DMS153 (cell line): ENCODE measurements at places on chromosomes 12 and 14.

DNA sequence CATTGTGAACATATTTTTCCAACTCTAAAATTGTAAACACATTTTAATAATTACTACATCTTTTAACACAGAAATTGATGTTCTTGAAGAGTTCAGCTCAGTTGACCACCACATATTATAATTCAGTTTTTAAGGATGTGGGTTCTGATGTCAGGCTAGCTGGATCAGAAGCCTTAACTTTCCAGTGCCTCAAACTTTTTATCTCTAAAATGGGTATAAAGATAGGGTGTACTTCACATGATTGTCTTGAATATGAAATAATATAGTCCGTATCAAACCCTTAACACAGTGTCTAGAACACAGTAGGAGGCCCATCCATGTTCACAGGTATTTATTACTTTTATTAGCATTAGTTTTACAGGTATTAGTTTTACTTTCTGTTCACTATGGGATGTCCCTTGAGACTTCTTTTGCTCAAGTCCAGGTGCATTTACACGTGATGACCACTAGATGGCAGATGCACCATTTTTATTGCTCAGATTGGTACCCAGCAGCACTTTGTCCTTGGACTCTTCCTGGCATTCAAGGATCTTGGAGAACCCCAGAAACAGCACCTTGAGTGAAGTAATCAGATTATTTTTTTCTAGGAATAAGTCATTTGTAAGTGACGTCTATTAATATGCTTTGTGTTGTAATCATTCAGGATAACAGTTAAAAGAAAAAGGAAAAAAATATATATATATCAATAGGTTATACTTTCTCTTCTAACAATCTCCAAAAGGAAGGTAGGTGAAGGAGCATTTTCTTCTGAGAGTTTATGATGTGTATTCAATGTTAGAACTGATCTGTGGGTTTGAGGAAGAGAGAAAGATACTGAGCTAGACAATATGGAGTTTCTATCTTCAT is 580.2 kb downstream of the ETNK1 start:
- DNase-seq: peak; percentile 40

DNA sequence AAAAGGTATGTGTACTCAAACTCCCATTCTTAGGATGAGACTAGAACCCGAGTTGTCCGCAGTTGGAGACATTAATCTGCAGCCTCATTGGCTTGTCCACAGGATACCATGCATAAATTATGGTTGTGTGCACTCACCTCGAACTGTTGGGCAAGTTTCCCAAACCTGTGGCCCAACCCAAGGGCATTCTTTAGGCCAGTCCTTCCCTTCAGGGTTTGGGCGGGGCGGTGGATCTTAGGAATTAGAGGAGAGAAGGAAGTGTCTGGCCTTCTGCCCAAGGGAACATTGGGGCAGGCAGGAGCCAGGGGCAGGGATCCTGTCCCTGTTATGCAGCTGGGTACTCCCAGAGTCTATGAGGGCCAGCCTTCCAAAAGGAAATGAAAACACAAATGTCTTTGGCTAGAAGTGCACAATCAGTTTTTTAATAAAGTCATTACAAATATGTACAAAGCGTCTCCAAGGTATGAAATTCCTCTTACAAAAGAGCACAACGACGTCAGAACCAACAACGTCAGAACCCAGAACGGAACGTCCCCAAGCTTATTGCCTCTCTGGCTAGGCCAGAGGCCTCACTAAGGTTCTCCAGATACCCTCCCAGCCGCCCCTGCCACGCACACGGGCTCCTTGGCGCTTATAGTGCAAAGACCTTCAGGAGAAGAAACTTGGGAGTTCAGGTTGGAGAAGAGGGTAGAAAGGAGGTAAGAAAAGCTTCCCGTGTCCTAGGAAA is 25.3 kb downstream of the HRK start:
- no peak for DNase-seq

DNA sequence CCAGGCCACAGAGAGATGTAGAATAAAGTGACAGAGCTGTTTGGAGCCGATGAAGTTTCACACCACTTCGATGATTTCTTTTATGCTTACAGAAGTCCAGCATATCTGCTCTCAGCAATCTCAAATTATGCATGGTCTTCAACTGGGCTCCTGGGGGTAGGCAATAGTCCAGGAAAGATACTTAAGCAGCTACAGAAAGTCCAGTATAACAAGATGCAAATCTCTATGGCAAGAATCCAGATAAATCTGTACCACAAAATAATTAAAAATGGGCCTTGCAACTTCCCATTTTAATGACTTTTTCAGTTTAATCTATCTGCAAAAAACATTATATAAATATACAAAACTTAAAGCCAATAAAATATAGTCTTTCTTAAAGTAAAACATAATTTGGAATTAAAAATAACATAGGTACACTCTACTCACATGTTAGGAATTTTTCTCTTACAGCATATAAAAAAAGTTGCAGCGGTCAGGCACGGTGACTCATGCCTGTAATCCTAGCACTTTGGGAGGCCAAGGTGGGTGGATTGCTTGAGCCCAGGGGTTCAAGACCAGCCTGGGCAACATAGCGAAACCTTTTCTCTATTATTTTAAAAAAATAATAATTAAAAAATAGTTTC is 20.5 kb upstream of the RAD51AP1 start:
- no peak for DNase-seq

GRCh38 chr12:97173688-97174410 is 266.8 kb downstream of the NEDD1 start:
- DNase-seq: no peak

- no peak for DNase-seq
These were observed 53.0 kb downstream of the TBC1D30 start for GRCh38 chr12:64877363-64878004.

- no peak for DNase-seq
These were observed 21.0 kb upstream of the EMP1 start for GRCh38 chr12:13175499-13175898.

- no peak for DNase-seq
These were observed 240 bp downstream of the BTG1 start for GRCh38 chr12:92145481-92145730.

DNA sequence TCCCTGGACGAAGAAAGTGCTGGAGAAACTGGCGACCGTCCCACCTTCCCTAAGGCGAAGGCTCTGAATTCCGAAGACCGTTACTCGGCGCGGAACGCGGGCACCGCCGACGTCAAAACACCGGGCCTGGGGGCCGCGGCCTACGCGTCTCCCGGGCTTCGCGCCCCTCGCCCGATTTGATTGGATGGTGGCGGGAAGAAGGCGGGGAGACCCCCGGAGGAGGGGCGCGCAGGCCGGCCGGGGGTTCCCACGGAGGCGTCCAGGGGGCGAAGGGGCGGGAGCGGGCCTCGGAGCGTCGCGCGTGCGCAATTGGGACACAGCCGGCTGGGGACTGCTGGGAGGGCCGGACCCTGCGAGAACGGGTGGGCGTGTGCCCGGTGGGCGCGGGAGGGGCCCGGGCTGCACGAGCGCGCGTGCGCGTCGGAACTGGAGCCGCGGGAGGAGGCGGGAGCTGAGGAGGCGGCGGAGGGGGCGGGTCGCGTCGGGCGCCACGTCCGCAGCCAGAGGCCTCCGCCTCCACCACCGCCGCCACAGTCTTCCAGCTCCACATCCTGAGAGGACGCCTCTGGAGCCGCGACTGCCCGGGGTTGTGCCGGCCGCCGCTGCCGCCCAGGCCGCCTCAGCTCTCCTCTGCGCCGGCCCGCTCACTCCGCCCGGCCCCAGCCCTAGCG is at the start of gene TMEM263:
Gene TMEM263 (plus strand): TSS at position 531 of the 671 bp plus-strand sequence. CDS start 11,210 bp downstream, outside the sequence.
- DNase-seq: peak; percentile 88

DNA sequence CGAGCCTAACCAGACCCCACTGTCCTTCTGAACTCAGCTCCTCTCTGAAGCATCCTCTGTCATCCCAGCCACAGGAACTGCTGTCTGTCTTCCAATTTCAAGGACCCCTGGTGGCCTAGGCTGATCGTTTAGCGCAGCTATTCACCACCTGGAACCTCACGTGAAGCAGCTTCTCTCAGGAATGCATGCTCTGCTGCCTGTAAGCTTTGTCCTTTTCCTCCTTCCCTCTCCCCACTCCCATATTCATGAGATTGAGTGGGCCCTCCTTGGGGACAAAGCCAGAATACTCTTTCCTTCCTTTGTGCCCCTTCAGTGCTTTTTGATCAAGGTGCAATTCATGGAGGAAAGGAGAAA is 17.2 kb downstream of the DPF3 start:
- no peak for DNase-seq

GRCh38 chr14:98408024-98408555 is 863.9 kb downstream of the BCL11B start:
- no peak for DNase-seq

GRCh38 chr12:21608196-21608595 is 3.5 kb upstream of the GYS2 start:
- DNase-seq: no peak

- peak; percentile 24 for DNase-seq
These were observed 4.7 kb upstream of the CCER1 start for GRCh38 chr12:90959538-90960139.

DNA sequence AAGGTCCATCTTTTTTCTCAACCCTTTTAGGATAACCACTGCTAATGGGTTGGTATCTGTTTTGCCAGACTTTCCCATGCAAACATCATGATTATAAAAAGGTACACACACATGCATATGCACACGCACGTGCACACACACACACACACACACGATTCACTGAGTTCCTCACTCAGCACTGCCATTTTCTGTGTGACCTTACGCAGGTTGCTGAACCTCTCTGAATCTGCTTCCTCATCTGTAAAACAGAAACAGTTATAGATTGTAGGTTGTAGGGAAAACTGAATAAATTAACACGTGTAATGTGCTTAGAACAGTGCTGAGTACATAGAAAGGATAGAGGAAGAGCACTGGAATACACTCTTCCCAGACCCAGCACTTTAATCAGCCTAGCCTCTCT is 182.3 kb downstream of the RBM19 start:
- DNase-seq: no peak

- DNase-seq: no peak
These were observed 53.3 kb downstream of the BICD1 start for GRCh38 chr12:32159925-32160324.

- DNase-seq: no peak
These were observed 258.6 kb upstream of the FOXN3 start for GRCh38 chr14:89675590-89675989.
